ENCODE measurements at places on chromosomes 16 and 17.

GRCh38 chr17:50087246-50087911 lies 7.8 kb upstream of the PDK2 start:
- DNase-seq = peak; percentile 79

- no peak for DNase-seq
These were observed 21.9 kb downstream of the PLEKHG4 start for GRCh38 chr16:67301080-67301782.

- no peak for DNase-seq
These were observed 5.1 kb downstream of the BAHCC1 start for GRCh38 chr17:81400154-81400977.

DNA sequence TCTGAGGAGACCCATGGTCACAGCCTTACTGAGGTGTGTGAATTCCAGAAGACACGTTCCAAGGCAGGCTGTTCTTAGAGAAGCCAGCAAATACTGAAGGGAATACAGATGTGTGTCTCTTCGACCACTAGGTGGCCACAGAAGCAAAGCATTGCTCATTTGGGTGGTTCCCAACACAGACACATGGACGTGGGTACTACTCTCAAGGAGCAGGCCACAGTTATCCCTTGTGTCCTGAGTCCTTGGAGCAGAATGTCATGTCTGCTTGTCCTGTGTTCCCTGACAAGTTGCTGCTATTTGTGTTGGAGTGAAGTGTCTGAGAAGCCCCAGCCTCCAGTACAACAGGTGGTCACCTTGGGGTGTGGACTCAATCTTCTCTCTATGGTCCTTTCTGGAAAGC lies 30.3 kb downstream of the HMOX2 start:
- peak; percentile 67 for DNase-seq

DNA sequence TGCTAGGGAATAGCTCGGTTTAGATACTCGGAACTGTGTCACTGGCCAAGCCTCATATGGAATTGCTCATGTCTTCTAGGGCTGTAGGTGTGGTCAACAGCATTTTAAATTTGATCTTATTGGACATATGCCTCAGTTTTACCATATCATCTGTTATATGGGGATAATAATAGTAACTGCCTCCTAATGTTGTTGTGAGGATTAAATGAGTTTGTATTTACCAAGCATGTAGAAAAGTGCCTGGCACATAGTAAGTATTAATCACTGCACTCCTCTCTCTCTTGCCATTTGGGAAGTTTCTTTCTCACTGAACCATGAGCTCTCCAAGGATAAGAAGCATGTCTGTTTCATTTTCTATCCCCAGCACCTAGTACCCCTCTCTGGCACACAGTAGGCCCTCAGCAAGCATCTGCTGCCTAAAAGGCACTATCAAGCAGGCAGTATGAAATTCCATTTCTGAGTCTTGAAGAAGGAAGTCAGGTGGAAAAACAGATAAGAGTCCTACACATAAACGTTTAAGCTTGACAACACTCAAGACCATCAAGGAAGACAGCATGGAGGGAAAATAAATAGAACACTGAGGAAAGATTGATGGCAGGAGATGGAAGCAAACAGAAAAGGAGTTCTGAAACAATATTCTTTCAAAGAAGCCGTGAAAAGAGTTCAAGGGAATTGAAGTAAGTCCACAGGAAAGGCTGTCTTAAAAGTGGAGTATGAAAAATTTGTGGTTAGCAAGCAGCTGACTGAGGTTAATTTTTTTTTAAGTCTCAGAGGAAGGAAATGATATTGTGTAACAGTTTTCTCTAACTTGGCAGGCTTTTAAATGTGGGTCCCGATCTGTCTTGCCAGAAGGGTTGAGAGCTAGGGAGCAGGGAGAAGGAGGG lies 2.2 kb upstream of the ATP6V0A1 start:
- peak; percentile 46 for DNase-seq

DNA sequence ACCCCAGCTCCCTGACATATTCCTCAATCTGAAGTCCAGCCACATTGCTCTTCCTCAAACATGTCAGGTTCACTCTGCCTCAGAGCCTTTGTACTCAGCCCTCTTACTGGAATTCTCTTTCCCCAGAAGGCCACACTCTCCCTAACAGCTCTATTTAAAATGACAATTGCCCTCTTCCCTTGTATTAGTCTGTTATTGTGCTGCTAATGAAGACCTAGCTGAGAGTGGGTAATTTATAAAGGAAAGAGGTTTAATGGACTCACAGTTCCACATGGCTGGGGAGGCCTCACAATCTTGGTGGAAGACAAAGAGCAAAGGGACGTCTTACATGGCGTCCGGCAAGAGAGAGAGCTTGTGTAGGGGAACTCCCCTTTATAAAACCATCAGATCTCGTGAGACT lies 46.0 kb downstream of the HS3ST2 start:
- DNase-seq = no peak

- DNase-seq = no peak
These were observed 4.4 kb upstream of the VAC14 start for GRCh38 chr16:70805380-70805779.

DNA sequence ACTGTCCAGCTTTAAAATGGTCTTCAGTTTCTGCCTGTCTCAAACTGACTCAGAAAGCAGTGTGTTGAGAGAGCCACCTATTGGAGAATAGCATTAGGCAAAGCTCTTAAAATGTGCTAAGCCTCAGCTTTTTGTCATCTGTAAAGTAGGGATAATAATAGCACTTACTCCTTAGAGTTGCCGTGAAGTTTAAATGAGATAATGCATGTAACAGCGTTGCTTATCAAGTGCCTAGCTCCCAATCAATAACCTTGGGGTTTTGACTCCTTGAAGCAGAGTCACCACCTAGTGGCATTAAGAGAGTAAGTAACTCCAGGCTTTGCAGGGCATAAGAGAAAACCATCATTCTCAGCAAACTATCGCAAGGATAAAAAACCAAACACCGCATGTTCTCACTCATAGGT lies 163.3 kb downstream of the HS3ST2 start:
- DNase-seq = no peak

DNA sequence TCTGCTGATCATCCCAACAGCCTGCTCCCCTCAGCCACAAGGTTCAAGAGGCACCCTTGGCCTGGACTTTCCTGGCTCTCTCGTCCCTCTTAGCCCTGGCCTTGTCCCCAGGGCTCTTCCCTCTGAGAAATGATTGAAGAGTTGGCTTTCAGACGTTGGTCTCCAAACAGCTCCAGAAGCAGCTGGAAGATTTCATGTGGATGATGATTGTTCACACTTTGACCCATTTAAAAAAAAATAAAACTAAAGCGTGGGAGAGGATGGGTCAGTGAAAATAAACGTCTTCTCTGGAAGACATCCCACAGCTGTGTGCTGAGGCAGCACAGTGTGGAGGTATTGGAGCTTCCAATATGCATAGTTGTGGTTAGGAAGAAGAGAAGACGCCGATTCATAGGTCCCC lies 54.7 kb upstream of the CDH11 start:
- no peak for DNase-seq

DNA sequence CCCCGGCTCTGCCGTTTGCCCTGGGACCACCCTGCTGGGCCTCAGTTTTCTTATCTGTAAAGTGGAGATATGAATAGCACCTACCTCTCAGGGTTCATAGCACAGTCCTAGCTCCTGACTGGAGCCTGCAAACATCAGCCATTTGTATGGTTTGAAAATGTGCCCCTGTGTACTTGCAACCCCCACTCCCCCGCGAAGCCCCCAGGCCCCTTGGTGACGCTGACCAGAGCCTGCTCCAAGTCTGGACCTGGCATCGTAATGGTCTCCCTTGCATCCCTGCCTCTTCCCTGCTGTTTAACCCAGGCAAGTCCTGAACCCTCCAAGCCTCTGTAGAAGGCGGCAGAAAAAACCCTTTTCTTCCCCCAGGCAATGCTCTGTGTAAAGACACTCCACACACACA lies 128.0 kb downstream of the IRF8 start:
- no peak for DNase-seq

DNA sequence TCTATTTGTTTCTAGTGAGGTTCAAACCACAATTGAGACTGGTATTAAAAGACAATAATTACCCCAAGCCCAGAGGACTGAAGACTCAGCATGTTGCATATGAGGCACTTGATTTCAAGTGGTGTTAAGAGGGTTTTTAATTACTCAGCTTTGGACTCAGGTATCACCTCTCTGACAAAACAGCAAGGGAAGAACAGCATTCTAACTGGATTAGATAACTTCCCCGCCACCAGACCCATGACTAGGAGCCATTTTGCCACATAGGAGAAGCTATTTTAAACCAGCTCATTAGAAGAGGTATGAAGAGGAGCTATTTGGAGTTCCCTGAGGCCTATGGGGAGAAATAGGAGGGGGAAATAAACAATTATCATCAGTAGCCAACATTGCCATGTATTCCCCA lies 226.1 kb upstream of the TOX3 start:
- no peak for DNase-seq

- DNase-seq = peak; percentile 70
These were observed 10.5 kb downstream of the DBNDD1 start for GRCh38 chr16:90008708-90009145.

DNA sequence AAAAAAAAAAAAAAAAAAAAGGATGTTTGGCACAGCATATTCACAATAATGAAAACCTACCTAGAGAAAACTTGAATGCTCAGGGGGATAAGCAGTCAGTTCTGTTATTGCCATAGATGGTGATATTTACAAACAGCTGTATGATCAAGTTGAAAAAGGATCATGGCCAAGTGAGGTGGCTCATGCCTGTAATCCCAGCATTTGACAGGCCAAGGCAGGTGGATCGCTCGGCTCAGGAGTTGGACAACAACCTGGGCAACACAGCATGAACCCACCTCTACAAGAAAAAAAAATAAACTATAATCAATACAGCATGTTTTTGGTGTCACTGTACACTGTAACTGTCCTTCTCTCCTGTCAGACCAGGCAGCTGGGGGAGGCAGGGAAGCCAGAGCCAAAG lies 19.1 kb downstream of the ANKS3 start:
- no peak for DNase-seq

DNA sequence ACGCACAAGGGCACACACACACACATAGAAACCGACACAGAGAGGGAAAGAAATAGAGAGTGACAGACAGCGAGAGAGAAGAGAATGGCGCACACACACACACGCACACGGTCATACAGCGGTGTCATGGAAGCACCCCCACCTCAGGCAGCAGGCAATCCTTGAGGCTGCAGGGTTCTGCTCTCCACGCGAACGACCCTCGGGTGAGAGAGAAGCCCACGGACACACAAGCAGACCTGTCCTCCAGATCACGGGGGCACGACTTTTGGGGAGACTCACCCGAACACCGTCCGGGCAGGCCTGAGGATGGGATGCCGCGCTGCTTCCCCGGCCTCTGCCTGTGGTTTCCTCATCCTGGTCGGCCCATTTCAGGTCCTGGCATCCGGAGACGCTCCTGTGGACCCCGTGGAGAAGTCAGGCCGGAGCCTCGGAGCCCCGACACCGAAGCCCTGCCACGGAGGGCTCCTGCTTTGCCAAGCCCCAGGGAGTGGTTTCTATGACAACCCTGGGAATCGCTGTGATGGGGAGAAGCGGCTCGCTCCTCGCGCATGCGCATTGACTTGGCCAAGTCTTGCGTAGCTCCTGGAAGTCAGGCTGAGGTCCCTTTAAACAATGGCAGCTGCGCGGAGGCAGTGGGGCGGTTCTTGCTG lies 118.2 kb upstream of the KCNJ18 start:
- peak; percentile 16 for DNase-seq

GRCh38 chr17:17426184-17426583 lies 50.6 kb upstream of the MED9 start:
- DNase-seq = no peak

GRCh38 chr17:43399839-43400328 lies 1.1 kb downstream of the ARL4D start:
- DNase-seq = no peak

DNA sequence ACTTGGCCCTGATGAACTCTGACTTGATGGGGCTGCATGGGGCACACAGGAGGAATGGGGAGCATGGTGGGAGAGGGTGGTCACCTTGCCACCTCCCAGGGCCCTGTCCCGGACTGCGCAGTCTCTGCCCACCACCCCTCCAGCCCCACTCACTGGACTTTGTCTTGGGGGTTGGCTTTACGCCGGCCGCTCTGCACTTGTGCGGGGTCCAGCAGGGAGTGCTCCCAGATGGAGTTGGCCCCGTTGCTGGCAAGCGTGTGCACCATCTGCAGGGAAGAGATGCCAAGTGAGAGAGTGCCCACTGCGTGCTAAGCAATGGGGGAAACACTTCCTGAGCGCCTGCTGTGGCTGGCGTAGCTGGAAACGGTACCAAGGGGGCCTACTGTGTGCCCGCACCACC lies 6.7 kb downstream of the GIT1 start:
- DNase-seq = no peak

GRCh38 chr17:70169709-70170597 lies 621 bp downstream of the KCNJ2 start:
- DNase-seq = no peak

DNA sequence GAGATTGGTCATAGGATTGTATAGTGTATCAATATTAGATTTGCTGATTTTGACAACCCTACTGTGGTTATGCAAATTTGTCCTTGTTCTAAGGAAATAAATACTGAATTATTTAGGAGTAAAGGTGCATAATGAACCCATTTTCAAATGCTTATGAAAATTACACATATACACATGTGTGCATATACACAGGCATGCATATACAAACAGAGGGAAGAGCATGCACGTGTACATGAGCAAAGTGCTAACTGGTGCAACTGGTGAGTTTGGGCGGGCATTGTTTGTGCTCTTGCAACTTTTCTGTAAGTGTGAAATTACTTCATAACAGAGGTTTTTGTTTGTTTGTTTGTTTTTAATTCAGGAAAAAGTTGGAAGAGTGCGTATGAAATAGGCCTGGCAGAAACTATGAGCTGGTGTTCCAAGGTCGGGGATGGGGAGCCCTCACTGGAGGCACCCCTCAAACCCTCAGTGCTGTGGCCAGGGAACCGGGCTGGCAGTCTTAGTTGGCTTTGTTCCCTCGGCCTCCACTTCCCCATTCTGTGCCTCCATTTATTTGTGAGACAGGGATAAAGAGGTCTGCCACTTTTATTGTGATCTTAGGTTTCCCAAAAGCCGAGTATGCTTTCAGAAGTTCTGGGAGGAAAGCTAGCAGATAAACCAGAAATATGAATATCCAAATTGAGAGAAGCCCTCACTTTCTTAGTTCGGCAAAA lies 5.8 kb downstream of the DEXI start:
- no peak for DNase-seq

DNA sequence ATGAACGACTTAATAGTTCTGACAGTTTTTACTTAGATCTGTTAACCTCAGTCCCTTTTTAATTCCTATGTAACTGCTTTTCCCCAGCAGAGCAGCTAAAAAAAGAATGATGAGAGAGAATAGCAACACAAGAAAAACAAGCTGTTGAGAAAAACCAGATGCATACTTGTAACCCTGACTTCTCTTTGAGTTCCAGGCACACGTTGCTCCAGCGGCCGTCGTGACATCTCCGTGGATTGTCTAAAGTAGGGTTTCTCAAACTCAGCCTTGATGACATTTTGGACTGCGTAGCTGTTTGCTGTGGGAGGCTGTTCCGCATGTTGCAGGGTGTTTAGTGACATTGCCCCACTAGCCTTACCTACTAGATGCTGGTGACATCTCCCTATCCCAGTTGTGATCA lies 324.0 kb downstream of the SNX29 start:
- DNase-seq = no peak

DNA sequence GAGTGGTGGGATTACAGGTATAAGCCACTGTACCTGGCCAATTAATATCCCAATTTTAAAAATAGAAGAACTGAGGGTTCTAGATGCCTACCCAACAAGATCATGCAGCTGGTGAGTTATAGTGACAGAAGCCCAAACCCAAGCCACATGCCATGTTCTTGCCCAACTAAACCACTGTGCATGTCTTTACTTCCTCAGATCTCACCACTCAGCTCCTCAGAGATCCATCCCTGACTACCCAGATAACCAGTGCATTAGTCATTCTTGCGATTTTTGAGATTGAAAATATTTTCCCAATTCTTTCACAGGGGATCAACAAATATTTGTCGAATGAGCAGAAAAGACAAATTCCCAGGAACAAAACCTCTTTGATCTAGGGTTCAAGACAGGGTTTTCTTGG lies 303.1 kb downstream of the CBLN1 start:
- DNase-seq = no peak

All from activated CD4-positive, alpha-beta T cell treated with anti-CD3 and anti-CD28 coated beads, Interleukin-2, Interleukin-4, amounts not matched to agents 100 ng/mL and 50 ng/mL, durations not matched to agents 16 hours and 8 hours (primary cell).